Stimulated activated memory B cell treated with anti-CD40 and anti-IgM and Interleukin-4, amounts not matched to agents 10 μg/mL and 1 μg/mL and 100 μg/mL, for 72 hours (primary cell): ENCODE measurements at places on chromosomes 2 and 18.
A peak's percentile ranks its signal among the peaks of the same experiment; 100 is the strongest.

GRCh38 chr2:8049176-8049575 is 632.7 kb upstream of the ID2 start:
- peaks cover 12% of the 10 kb centered on the region for H3K27me3 ChIP-seq
- H3K36me3 ChIP-seq = no peaks in the 10 kb centered on the region
- ATAC-seq = no peak
- H3K4me1 ChIP-seq = no peaks in the 10 kb centered on the region
- H3K4me3 ChIP-seq = no peak overlapping the region

- no peak overlapping the region for H3K4me3 ChIP-seq
- H3K4me1 ChIP-seq = no peaks in the 10 kb centered on the region
- H3K27me3 ChIP-seq = no peaks in the 10 kb centered on the region
- no peak overlapping the region for H3K27ac ChIP-seq
- H3K36me3 ChIP-seq = no peaks in the 10 kb centered on the region
- ATAC-seq = no peak
Measured at GRCh38 chr2:122388208-122388607, 632.8 kb downstream of the TSN start.

- peak; percentile 21 for ATAC-seq
- H3K27me3 ChIP-seq = no peaks in the 10 kb centered on the region
- H3K36me3 ChIP-seq = peaks cover 15% of the 10 kb centered on the region
- peak overlapping the region; percentile 79 for H3K4me3 ChIP-seq
- peaks cover 75% of the 10 kb centered on the region for H3K4me1 ChIP-seq
Measured at GRCh38 chr2:10331027-10331701, 28.5 kb downstream of the HPCAL1 start.

- peaks cover 6% of the 10 kb centered on the region for H3K4me1 ChIP-seq
- ATAC-seq = no peak
- H3K4me3 ChIP-seq = no peak overlapping the region
- H3K27ac ChIP-seq = no peak overlapping the region
- H3K36me3 ChIP-seq = no peaks in the 10 kb centered on the region
- no peaks in the 10 kb centered on the region for H3K27me3 ChIP-seq
Measured at GRCh38 chr18:31819106-31819924, 58.6 kb upstream of the SLC25A52 start.

- no peak overlapping the region for H3K27ac ChIP-seq
- H3K36me3 ChIP-seq = no peaks in the 10 kb centered on the region
- H3K27me3 ChIP-seq = peaks cover 42% of the 10 kb centered on the region
- H3K4me1 ChIP-seq = no peaks in the 10 kb centered on the region
Measured at GRCh38 chr2:240168041-240168440, 27.6 kb upstream of the OTOS start.

- ATAC-seq = no peak
- no peaks in the 10 kb centered on the region for H3K4me1 ChIP-seq
- no peak overlapping the region for H3K27ac ChIP-seq
- no peaks in the 10 kb centered on the region for H3K36me3 ChIP-seq
- peaks cover 68% of the 10 kb centered on the region for H3K27me3 ChIP-seq
- no peak overlapping the region for H3K4me3 ChIP-seq
Measured at GRCh38 chr2:120436885-120437603, 91.1 kb downstream of the INHBB start.

DNA sequence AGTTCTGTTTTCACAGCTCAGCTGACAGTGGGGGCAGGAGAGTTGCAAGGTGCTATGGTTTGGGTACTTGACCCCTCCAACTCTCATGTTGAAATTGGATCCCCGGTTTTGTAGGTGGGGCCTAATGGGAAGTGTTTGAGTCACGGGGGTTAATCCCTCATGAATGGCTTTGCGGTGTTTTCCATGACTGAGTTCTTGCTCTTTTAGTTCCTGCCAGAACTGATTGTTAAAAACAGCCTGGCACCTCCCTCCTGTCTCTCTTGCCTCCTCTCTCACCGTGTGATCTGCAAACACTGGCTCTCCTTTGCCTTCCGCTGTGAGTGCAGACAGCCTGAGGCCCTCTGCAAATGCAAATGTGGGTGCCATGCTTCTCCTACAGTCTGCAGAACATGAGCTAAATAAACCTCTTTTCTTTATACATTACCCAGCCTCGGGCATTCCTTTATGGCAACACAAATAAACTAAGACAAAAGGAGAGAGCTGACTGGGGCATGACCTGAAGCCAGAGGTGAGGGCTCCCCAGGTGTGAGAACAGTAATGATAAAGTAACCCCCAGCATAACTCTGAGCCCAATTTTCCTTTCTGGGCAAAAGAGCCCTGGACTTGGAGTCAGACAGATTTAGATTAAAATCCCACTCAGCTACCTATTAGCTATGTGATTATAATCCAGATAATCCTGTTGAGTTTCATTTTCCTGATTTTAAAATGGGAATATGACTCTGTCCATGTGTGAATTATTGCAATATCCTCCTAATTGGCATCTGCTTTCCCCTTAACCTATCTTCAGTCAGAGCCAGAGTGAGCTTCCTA is 64.9 kb upstream of the CAPN13 start:
- H3K36me3 ChIP-seq = peaks cover 5% of the 10 kb centered on the region
- no peak overlapping the region for H3K4me3 ChIP-seq
- H3K27ac ChIP-seq = no peak overlapping the region
- peaks cover 7% of the 10 kb centered on the region for H3K4me1 ChIP-seq
- H3K27me3 ChIP-seq = peaks cover 15% of the 10 kb centered on the region

DNA sequence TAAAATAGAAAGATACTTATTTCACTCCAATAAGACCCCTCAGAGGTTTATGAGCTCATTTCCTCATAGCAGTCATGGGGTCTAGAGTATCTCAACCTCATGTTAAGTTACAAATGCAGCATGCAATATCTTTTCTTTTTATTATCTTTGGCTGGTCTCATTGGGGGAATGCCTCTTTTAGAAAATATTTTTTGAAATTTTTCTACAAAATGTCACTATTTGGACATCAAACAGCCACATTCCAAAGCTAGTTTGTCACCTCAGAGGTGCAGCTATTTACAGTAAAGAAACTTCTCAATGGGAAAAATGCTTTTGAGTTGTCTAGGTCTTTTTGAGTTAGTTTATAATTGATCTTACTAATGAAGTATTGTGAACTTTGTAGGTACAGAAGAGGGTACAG is 370.7 kb upstream of the LRATD1 start:
- no peaks in the 10 kb centered on the region for H3K4me1 ChIP-seq
- no peaks in the 10 kb centered on the region for H3K27me3 ChIP-seq
- ATAC-seq = no peak
- no peaks in the 10 kb centered on the region for H3K36me3 ChIP-seq
- H3K27ac ChIP-seq = no peak overlapping the region

- H3K36me3 ChIP-seq = no peaks in the 10 kb centered on the region
- H3K4me3 ChIP-seq = no peak overlapping the region
- H3K4me1 ChIP-seq = no peaks in the 10 kb centered on the region
- no peak overlapping the region for H3K27ac ChIP-seq
Measured at GRCh38 chr2:19649785-19650380, 251.9 kb downstream of the TTC32 start.

GRCh38 chr2:25606892-25607291 is 66.5 kb downstream of the DTNB start:
- H3K27me3 ChIP-seq = no peaks in the 10 kb centered on the region
- peaks cover 22% of the 10 kb centered on the region for H3K4me1 ChIP-seq
- no peak overlapping the region for H3K27ac ChIP-seq
- H3K4me3 ChIP-seq = no peak overlapping the region

DNA sequence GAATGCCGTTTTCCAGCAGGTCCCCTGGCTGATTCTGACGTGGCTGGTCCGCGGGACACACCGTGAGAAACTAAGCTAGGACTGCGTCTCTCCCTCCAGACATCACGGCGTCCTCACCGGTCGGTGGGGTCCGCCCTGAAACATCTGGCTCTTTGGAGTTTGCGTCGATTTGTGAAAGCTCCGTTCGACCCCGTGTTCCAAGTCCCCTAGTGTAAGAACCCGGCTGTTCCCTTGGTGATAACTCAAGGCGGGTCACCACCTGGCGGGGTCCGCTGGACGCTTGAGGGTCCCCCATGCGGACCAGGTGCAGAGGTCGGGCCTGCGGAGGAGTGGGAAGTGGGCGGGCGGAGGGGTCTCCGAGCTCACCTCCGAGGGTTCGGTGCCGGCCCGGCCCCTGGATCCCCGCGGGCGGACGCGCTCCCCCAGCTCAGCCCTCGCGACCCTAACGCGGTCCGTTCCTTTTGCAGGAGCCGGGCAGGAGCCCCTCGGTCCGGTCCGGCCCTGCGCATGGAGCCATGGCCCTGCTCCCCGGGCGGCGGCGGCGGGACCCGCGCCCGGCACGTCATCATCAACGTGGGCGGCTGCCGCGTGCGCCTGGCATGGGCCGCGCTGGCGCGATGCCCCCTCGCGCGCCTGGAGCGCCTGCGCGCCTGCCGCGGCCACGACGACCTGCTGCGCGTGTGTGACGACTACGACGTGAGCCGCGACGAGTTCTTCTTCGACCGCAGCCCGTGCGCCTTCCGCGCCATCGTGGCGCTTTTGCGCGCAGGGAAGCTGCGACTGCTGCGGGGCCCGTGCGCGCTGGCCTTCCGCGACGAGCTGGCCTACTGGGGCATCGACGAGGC is 65.6 kb downstream of the KCNG2 start:
- H3K36me3 ChIP-seq = no peaks in the 10 kb centered on the region
- H3K4me3 ChIP-seq = no peak overlapping the region

DNA sequence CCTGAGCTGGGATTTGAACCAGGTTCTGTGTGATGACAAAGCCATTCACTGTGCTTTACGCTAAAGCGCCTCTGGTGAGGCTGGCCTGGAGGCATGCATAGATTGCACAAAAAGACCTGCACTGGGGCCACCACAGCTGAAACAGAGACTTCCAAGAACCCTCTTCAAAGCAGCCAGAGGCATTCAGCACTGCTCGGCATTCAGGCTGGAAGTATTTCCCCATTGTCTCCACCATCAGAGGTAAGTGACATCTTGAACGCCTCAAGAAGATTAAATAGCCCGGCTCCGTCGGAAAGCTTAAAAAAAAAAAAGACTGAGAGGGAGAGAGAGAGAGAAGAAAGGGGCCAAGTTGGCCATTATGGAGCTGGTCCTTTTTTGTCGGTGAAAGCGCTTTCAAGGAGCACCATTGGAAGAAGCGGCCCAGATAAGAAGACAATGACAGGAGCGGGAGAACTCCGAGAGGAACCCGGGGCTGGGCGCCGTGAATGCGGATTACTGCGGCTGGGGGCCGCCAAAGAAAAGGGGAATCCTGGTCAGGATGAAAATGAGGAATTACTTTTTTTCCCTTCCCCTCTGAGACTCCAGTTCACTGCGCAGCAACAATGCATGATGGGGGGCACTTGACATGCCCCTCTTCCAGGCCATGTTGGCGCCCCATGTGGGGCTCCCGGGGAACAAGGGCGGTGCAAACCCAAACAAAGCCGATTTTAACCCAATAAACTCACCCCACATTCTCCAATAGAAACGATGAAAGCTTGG is 228.3 kb downstream of the MYCN start:
- H3K4me3 ChIP-seq = no peak overlapping the region
- no peak overlapping the region for H3K27ac ChIP-seq
- ATAC-seq = no peak
- no peaks in the 10 kb centered on the region for H3K27me3 ChIP-seq
- H3K4me1 ChIP-seq = no peaks in the 10 kb centered on the region

DNA sequence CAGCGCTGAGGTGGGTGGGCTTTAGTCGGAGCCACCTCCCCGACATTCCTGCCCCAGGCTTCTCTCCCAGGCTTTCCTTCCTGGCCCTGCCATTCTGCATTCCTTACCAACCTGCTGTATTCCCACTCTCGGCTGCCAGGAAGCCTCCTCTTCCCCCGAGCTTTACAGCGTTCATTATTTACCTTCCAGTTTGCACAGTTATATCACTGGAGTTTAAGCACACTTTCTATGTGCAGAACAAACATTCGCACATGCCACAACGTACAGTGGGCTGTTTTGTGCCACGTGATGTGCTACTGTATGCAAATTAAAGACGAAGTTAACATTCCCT is 246.3 kb downstream of the SOX11 start:
- peaks cover 9% of the 10 kb centered on the region for H3K4me1 ChIP-seq
- no peak overlapping the region for H3K27ac ChIP-seq
- no peaks in the 10 kb centered on the region for H3K36me3 ChIP-seq
- no peak for ATAC-seq
- no peaks in the 10 kb centered on the region for H3K27me3 ChIP-seq

DNA sequence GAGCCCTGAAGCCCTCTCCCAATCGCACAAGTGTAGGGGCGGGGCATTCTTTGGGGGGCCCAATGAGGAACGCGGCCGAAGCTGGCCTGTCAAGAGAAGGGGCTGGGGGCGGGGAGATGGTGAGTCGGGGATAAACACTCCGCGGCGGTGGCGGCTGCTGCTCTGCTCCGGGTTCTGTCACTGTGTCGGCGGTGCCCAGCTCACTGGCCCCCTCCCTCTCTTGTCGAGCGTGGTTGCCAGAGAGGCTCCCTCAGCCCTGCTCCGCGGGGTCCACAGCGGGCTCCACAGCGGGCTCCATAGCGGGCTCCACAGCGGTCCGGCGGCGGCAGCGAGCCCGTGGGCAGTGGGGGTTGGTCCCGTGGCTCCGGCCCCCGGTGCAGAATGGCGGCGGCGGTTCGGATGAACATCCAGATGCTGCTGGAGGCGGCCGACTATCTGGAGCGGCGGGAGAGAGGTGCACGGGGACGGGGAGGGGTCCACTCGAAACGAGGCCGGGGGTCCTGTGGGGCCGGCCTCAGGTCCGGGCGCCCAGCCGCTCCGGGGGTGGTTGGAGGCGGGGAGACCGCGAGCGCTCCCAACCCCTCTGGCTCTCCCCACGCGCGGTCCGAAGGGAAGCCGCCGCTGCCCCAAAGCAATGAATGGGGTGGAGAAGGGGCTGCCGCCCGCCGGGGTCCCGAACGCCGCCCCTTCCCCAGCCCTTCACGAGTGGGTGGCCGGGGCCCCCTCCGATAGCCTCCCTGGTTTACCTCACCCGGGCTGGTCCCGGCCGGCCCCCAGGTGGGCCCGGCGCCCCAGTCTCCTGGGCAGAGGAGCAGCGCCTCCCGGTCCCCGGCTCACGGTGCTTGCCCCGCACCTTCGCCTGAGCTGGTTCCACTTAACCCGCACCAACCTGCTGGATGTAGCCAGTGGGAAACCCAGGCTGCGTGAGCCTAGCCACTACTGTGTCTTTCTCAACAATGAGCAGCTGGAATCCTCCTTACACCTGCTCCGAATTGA is at the start of gene MXD1:
MXD1 (plus strand) TSS at position 160 of the 996 bp plus-strand sequence; CDS start at position 382, 222 bp downstream.
- H3K4me1 ChIP-seq = peaks cover 27% of the 10 kb centered on the region
- peak within 1 kb of the TSS; percentile 76 for H3K27ac ChIP-seq
- H3K36me3 ChIP-seq = peaks cover 16% of the 10 kb centered on the region
- peak within 1 kb of the TSS; percentile 83 for H3K4me3 ChIP-seq
- no peaks in the 10 kb centered on the region for H3K27me3 ChIP-seq

DNA sequence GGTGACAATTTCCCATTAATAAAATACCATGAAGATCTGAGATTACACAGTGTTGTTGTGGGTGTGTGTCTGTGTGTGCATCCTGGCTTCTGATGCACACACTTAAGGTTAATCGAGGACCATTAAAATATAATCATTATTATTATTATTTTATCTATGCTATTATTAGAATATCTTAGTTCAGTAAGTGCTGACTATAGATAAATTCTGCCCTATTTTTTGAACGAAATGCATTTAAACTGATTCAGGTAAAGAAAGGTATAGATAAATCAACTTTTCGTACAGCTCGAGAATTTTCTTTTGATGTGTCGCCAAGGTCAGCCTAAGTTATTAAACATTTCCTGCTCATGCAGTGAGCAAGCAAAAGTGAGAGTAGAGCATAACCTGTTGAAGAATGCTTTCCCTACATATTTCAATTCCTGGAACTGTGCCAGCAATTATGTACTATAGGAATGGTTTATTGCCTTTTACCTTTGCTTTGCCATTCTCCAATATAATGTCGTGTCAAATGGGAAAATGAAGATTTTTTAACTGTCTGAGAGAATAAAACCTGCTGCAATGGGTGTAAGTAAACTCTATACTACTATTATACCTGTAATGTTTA is 25.8 kb downstream of the KCNJ3 start:
- no peaks in the 10 kb centered on the region for H3K27me3 ChIP-seq
- H3K4me3 ChIP-seq = no peak overlapping the region
- H3K36me3 ChIP-seq = no peaks in the 10 kb centered on the region
- ATAC-seq = no peak
- no peaks in the 10 kb centered on the region for H3K4me1 ChIP-seq
